ENCODE measurements at places on chromosomes 3 and 15.

GRCh38 chr3:187737368-187738070 is 7.7 kb downstream of the BCL6 start:
- DNase-seq: peak; percentile 95

DNA sequence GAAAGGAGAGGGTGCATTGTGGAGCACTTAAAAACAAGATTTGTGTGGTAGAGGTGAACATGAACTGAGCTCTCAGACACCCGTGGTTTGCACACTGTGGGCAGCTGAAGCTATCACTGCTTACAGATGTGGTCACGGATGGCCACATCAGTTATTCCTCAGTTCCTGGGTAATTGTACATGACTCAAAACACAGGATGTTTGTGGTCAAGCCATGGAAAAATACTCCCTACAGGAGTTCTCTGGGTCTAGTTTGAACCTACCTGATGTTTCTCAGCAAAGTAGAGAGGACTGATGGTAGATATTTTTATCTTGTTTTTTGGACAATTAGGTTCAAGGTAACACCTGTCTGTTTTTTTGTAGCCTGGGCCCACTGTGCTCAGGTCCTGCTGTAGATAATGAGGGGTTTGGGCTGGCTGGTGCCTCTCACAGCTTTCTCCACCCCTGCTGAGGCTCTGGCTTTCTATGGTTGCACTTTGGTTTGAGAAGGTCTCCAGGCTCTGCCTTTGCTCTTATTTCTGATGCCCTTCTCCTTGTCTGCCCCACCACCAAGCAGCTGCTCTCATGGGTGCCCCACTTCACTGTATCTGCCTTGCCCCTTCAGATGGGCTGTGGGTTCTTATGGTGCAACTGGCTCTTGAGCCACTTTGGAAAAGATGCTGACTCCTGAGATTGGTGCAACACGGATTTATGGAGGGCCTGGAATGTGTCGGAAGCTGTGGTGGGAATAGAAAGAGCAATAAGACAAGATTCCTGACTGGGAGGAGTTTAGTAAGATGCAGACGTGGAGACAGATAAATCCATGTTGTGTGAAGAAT is 40.1 kb downstream of the CDCP1 start:
- peak; percentile 39 for DNase-seq

GRCh38 chr3:148150141-148150540 is 547.6 kb upstream of the AGTR1 start:
- no peak for DNase-seq

GRCh38 chr3:4976109-4976508 is 3.1 kb upstream of the BHLHE40 start:
- no peak for DNase-seq

DNA sequence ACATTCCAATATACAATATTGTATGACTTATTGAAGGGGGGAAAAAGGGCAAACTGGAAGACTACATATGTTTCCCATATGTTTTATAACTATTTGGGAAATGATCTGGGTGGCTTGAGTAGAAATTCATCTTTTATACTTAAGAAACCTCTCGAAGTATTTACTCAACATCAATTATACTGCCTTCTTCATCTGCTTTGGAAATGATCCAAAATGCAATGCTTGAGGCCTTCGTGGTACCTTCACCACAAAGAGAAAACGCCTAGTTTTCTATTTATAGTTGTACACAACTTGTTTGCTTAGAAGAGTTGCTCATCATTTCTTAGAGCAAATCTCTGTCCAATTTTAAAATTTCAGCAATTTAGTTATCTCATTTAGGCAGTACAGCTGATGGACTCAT is 18.8 kb downstream of the ACKR4 start:
- no peak for DNase-seq

- no peak for DNase-seq
Observed at GRCh38 chr15:96307856-96308394, 22.6 kb upstream of the NR2F2 start.

DNA sequence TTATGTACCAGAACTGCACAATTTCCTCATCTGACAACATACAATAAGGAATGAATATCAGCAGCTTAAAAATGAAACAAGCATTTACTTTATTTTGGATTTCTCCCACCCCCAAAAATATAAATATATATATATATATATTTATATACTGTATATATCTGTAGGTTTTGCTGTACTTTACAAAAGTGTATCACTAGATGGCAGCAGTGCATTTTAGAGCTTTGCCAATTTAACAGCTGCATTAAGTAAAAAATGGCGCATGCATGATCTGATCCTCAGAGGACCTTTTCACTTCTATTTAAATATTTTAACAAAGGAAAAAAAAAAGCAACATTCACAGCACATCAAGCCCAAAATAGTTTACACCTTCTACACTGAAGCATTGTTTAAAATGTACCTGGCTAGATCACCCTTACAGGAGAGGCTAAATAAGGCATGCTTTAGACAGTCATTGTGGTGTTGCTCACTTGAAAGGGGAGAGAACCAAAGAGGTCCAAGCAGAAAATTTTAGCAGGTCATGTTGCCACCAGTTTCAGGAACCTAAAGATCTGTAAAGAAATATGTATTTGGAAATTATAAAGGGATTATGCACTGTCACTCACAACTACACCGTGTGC is 72.6 kb downstream of the NPTN start:
- no peak for DNase-seq

DNA sequence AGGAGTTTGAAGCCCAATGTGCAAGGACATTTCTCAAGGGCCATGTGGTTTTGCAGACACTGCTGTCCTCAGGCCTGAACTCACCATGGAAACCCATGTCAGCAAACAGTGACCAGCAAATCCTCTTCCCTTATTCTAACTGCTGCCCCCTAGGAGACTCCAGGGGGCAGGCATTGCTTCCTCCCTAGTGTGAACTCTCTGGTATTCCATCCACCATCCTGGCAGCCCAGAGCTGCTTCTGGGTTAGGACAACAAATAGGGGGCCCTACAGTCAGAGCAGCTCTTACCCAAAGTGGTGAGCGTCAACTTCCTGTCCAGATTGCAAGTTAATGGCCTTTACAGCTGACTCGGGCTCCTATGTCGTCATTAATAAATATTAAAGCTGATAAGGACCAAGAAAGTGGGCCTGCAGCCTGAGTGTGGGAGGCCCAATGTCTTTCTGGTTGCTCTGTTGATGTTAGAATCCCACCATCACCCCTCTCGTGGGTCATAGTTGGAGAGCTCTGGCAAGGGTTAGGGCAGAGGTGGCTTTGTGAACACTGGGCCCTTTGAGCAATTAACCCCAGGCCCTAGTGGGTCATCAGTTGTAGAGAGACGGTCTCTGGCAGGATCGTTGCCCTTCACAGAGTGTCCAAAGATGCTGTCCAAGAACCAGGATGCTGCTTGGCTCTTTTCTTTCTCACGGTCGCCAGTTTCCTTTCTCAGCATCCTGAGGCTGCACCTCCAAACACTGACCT is 41.5 kb downstream of the TGM4 start:
- no peak for DNase-seq

DNA sequence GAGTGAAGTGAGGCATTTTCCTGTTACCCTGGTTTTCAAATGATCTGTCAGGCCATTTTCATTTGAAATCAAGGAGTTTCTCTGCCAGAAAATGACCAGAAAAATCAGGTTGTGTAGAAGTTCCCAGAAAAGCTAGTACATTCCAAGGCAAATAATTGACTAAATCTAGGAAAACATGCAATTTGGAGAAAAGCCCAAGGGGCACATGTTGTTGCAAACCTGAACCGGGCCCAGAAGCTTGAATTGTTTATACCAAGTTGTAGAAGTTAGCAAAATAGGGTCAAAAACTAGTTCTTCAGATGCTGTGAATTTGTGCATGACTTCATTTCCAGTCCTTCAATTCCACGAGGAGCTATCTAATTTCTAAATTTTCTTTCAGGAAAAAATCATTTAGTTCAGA is 31.0 kb downstream of the TRIM42 start:
- DNase-seq: no peak

DNA sequence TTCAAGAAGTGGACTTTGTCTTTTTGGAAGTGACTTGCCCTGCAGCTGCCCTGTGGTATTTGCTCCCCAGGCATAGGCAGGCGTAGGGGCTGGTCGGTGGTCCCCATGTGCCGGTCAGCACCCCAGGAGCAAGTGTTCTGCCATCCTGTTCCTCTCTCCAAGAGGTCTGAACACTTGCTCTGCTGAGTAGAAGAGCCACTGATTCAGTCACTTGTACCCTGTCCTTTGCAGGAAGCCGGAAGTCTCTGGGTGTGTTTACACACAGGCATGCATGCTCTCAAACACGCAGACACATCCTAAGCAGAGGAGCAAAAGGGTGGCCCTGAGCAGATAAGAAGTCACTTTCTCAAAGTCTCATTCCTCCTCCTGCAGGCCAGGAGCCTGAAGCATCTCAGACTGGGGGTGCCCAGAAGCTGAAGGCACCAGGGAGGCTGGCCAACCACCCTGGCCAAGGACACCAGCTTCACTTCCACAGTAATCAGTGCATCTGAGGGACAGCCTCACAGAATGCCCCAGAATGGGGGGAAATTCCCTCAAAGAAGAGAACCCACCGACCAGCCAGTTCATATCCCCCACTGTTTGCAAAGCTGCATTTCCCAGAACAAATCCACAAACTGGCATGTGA is 88.7 kb upstream of the POMGNT2 start:
- no peak for DNase-seq

GRCh38 chr3:177318559-177318958 is 121.3 kb upstream of the TBL1XR1 start:
- DNase-seq: no peak

DNA sequence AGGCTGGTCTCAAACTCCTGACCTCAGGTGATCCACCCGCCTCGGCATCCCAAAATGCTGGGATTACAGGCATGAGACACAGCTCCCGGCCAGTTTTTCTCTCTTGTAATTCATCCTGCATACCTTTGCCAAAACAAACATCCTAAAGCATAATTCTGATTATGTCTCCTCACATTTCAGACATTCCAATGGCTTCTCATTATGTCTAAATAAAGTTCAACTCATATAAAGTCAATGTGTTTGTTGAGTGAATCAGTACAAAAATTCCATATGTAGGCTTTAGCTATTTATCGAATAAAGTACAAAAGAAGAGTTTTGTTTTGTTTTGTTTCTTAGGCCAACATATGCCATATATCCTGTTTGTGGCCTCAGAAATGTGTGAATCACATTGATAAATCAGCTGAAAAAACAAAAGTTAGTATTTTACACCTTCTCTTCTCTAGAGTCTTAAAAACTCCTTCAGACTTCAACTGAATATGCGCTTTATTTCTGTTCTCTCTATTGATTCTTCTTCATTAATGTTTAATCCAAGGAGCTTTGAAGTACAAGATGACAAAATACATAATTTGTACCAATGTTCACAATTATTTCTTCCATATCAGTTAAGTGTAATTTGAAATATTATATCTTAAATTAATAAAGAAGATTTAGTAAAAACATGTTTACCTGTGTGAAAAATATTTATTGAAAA is 165.8 kb downstream of the MECOM start:
- DNase-seq: no peak

- no peak for DNase-seq
Observed at GRCh38 chr3:51519848-51520247, 18.7 kb upstream of the RAD54L2 start.

GRCh38 chr3:49295489-49296058 is 18.5 kb upstream of the C3orf62 start:
- DNase-seq: no peak

- peak; percentile 86 for DNase-seq
Observed at GRCh38 chr3:16174976-16175901, 759 bp downstream of the GALNT15 start.

GRCh38 chr3:16147220-16147994 is 27.1 kb upstream of the GALNT15 start:
- DNase-seq: no peak

- no peak for DNase-seq
Observed at GRCh38 chr15:69482686-69483256, 30.2 kb downstream of the RPLP1 start.

DNA sequence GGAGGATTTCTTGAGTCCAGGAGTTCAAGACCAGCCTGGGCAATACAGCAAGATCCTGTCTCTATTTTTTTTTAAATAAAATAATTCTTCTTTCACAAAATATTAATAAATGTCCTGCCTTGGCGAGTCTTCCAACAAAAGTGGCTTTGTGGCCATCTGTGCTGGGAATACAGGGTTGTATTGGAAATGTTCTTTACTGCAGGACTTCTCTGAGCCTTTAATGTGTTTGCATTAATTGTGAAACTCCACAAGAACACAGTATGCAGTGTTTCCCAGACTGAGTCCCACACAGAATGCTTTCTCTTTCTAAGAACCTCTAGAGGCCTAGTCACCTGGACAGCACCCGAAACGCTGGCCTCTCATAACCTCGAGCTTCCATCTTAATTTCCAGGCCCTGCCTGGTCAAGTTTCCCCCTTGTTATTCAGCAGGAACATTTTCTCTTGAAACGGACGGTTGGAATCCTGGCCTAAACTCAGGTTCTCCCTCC is 85.4 kb upstream of the ARRDC4 start:
- DNase-seq: no peak

GRCh38 chr15:90757461-90757860 is 40.3 kb downstream of the BLM start:
- no peak for DNase-seq

DNA sequence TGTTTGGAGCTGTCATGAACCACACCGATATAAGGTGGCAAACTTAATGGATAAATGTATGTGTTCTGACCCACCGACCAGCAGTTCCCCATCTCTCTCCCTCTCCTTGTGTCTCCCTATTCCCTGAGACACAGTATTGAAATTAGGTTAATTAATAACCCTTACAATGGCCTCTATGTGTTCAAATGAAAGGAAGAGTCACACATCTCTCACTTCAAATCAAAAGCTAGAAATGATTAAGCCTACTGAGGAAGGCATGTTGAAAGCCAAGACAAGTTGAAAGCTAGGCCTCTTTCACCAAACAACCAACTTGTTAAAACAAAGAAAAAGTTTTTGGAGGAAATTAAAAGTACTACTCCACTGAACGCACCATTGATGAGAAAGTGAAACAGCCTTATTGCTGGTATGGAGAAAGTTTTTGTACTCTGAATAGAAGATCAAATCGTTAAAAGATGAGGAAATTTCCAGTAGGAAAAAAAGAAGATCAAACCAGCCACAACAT is 15.0 kb downstream of the ATR start:
- DNase-seq: no peak

- peak; percentile 56 for DNase-seq
Observed at GRCh38 chr15:85854345-85855097, 59.8 kb upstream of the KLHL25 start.

DNA sequence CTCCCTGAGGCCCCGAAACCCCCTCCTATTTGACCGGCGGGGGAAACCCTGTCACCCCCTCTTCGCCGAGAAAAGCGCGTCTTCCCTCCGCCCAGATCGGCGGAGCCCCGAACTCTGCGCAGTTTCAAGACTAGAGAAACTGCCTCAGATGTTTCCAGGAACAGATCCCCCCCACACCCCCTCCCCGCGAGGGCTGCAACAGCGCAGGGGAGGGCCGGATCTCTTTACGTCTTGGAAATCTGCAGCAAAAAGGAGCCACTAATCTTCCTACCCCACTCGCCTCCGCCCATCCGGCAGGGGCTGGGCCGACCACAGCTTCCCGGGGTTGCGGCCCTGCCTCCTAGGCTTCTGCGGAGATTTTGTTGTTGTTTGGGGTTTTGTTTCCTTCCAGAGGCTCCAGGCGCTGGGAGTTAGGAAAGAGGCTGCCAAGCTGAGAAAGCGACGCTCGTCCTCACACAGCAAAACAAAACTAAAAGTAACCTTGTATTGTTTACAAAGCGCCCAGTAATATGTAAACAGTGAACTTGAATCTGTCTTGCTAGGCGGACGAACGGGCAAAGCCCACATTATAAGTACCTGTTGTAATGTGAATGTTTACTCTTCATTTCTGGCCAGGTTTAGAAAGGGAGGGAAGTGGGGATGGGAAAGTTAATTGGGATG is 2.2 kb downstream of the FOXB1 start:
- no peak for DNase-seq
